ENCODE measurements at places on chromosomes 4 and X.
A peak's percentile ranks its signal among the peaks of the same experiment; 100 is the strongest.

DNA sequence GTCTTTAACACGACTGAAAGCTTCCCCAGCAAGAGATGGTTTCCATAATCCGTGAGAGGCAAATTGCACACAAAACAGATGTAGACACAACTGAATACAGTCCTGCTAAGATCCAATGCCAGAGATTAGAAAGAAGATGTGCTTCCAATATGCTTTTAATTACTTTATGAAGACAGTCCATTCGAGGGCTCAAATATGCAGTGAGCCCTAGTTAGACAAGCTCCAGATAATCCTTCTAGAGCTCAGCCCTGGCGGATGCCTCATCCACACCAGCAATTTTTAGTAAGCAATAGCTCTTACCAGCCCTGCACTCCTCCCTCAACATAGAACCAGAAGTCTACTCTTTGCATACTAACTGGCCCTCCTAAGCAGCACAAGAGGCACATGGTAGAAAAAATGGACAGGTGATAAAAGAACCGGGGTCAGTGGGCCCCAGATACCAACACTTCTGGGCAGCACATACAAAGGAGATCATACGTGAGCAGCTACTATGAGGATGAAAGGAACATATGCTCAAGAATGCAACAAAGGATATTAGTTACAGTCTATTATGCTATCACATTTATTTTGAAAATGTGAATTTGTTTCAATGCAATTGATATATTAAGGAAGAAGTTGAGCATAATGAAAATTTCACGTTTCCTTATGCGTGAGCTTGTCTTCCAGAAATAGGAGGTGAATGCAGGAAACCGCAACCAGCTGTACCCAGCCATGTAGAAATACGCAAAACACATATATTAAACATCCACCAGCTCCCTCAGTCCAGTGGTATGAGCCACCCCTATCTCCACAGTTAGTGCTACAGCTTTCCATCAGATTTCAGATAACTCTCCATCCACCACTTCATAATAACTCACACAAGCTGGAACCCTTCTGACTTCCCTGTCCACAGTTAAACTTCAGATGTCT is 34.3 kb downstream of the GPC4 start:
- DNase-seq, result no peak

- no peak for DNase-seq
Measured at GRCh38 chr4:17851959-17852358, 41.2 kb downstream of the NCAPG start.

DNA sequence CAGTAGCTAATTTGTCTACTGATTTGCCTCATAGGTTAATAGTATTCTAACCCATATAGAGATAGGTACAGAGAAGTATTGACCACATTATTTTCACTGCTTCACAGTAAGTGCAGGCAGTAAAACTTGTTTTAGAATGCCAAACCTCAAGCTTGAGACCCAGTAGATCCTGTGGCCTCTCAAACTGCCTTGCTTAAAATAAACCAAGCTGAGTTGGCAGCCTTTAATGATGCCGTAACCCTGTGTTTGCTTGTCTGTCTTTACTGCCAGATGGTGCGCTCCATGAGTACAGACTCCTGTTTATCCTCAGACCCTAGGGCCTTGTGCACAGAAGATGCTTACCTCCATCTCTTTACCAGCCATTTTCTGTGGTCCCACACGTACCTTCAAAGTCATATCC is 50.8 kb downstream of the ANXA3 start:
- peak; percentile 33 for DNase-seq

- DNase-seq, result no peak
Measured at GRCh38 chr4:171919314-171919713, 106.1 kb downstream of the GALNTL6 start.

DNA sequence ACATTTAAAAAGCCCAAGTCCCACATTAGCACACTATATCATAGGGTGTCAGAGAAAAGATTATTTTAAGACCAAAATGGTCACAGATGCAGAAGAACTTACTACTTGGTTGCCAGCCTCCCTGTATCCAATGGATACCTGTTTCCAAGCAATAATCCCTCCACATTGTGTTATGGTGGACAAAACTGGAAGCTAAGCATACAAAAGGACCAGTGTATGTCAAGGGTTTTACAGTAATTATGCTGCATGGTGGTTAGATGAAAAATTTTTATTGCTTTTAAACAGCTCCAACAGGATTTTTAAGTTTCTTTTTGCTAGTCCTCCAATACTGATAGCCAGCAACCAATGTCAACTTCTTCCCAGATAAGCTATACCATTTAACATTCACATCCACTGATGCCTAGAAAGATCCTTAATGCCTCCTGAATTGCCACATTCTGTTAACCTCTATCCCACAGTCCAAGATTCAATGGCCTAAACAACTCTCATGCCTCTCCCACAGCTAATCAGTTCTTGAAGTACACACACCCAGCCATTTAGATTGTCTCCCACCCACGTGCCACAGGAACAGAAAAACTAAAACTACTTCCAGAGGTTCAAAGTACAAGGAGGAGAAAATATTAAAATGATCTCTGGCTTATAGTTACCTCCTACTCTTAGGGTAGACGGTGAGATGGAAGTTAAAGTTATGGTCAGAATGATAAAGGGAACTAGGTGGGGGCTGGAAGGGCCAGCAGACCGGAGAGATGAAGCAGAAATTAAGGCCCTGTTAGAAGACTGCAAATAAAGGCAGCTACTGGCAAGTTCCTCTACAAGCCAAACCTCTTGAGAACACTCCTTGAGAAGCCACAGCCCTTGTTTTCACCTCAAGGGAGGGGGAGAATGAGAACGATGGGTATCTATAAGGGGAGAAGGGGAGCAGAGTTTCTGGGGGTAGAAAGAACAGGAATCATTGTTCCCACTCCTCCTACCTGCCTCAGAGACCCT is 5.5 kb downstream of the MED14 start:
- DNase-seq, result no peak

GRCh38 chr4:20037745-20038144 is 214.0 kb upstream of the SLIT2 start:
- no peak for DNase-seq

GRCh38 chr4:113248320-113248719 is 198.9 kb downstream of the ANK2 start:
- no peak for DNase-seq

- DNase-seq, result no peak
Measured at GRCh38 chr4:138086611-138087041, 155.5 kb downstream of the SLC7A11 start.

- DNase-seq, result no peak
Measured at GRCh38 chrX:9937761-9938160, 29.4 kb upstream of the CLDN34 start.

DNA sequence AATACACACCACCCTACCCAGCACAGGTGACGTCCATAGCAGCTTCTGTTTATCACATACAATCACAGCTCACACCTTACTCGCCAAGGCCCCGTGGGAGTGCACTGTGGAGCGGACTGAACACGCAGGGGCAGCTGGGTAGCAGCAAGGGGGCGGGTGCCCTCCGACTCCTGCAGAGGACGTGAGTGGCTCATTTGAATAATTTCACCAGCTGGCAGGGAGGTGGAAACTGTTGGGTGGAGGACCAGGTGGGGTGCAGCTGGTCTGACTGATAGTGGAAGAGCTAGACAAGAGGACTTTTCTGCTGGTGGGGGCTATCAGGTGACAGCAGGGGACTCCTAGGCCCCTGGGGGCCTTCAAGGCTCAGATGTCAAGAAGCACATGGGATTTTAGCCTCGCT is 16.3 kb downstream of the MAN2B2 start:
- DNase-seq, result peak; percentile 84

GRCh38 chr4:25308306-25308705 is 4.3 kb upstream of the ZCCHC4 start:
- DNase-seq, result no peak

Data from NCI-H526 (cell line).